ENCODE measurements at places on chromosomes 1 and 21. TPM values are rescaled to one million over a fixed set of nuclear protein-coding genes. Genes with fewer than 3 reads are reported as not detected.

TIAM1 gene
- total RNA-seq, result 0.33 TPM

TTC34 gene
- total RNA-seq, result 0.05 TPM

NES gene
- 1.2 TPM for total RNA-seq

RWDD3 gene
- total RNA-seq, result 11.1 TPM

VHLL gene
- not detected for total RNA-seq

C1QC gene
- not detected for total RNA-seq

DMBX1 gene
- total RNA-seq, result 0.71 TPM

C1orf21 gene
- total RNA-seq, result 9.5 TPM

KCNT2 gene
- total RNA-seq, result not detected

TMEM39B gene
- total RNA-seq, result 8.8 TPM

SLAMF1 gene
- not detected for total RNA-seq

CFH gene
- 3.8 TPM for total RNA-seq

C2CD2 gene
- 8.6 TPM for total RNA-seq

ATP1A4 gene
- not detected for total RNA-seq

All from A549 treated with RU486 at 1 μM for 4 hours (cell line).